Activated CD4-positive, alpha-beta T cell treated with anti-CD3 and anti-CD28 coated beads for 36 hours (primary cell): ENCODE measurements at places on chromosomes 1 and 21. TPM values are rescaled to one million over a fixed set of nuclear protein-coding genes. Genes with fewer than 3 reads are reported as not detected.
A peak's percentile ranks its signal among the peaks of the same experiment; 100 is the strongest.

The BATF3 gene
- 149 TPM for total RNA-seq

The SLAMF7 gene
- total RNA-seq: 35.9 TPM

GRCh38 chr1:86448670-86449069, 20.1 kb upstream of the CLCA1 start:
- DNase-seq: no peak

The OR2W3 gene
- total RNA-seq: not detected

The MROH9 gene
- total RNA-seq: not detected

DNA sequence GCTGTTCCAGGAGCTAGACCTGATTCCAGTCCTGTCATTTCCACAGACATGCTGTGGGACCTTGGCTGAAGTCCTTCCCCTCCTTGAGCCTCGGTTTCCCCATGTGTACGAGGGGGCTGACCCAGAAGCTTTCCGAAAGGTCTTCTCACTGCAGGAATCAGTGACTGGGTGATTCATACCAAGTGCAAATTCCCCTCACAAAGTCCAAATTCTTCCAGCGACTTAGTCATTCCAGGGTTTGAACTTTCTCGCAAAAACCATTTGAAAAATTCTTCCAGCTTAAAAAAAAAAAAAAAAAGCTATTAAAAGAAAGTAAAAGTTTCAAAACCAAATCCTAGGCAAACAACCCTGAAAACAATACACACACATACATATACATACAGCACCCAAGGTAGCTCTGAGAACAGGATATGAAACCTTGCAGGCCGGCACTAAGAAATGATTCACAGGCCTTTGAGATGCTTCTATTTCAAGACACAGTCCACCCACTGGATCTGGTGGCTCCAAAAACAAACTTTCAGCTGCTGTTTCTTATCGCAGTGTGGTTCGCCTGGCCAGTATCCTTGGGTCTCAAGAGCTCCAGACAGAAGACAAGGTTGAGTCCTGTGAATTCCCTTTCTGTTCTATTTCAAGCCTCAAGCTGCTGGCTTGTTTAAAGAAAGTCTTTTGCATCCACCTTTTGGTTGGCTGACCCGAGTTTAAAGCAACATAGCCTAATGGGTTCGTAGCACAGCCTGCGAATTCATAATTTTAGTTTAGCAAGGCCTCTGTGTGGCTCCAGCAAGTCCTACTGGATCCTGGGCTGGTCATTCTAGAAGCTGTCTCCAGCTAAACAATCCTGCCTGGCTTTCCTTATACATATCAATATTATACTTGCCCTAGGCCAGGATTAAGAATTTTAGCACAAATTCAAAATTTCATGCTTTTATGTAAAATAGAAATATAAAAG, 18.0 kb upstream of the ID3 start:
- DNase-seq: peak; percentile 73

The SLC37A1 gene
- 19.3 TPM for total RNA-seq

DNA sequence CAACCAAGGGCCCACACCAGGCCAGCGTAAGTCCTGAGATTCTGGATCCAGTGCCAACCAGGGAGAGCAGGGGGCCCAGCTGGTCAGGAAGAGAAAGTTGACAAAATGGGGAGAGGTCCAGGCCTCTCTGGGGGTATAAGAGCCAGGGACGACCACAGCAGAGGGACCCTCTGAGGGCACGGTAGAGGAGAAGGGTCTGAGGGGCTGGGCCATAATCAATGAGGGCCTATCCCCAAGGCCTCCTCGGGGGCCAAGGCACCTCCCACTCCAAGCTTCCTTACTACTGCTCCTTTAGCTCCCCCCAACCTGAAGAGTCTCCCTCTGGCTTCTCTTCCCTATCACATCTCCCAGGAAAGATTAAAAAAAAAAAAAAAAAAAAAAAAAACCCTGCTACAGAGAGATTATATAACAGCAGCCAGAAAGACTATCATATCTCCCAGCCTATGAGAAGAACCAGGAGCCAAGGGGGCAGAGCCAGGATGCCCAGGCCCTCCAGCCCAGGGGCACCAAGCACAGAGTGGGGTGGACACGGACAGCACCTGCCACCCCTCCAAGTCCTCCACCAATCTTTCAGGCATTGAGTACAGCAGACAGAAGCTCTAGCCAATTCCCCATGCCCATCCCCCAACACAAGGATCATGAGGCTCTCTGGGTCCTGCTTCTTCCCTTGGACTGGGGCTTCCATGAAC, 2.7 kb downstream of the MEF2D start:
- DNase-seq: no peak

DNA sequence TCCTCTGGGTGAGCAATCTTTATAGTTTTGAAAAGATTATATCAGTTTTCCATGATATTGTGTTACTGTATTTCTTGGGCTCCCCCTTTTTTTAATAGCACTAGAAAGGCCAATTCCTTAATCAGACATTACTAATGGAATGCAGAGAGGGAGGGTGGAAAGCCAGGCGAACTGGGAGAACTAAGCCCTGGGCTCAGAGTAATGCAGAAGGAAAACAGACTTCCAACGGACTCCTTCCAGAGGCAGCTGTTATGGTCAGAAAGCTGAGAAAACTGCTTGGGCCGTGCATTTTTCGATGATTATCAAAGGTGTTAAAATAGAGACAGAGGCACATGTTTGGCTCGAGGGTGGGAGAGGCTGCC, 206.3 kb downstream of the FOXD2 start:
- DNase-seq: no peak

- DNase-seq: no peak
Measured at GRCh38 chr1:77164434-77164944, 54.7 kb downstream of the PIGK start.

GRCh38 chr1:170326186-170326585, 180.4 kb downstream of the NTMT2 start:
- no peak for DNase-seq

The TMEM61 gene
- total RNA-seq: not detected

The CFAP57 gene
- total RNA-seq: 0.11 TPM

The HFM1 gene
- not detected for total RNA-seq

The ERICH3 gene
- not detected for total RNA-seq

The NKAIN1 gene
- total RNA-seq: not detected

GRCh38 chr1:153648000-153648643, 10.4 kb upstream of the SNAPIN start:
- DNase-seq: no peak

DNA sequence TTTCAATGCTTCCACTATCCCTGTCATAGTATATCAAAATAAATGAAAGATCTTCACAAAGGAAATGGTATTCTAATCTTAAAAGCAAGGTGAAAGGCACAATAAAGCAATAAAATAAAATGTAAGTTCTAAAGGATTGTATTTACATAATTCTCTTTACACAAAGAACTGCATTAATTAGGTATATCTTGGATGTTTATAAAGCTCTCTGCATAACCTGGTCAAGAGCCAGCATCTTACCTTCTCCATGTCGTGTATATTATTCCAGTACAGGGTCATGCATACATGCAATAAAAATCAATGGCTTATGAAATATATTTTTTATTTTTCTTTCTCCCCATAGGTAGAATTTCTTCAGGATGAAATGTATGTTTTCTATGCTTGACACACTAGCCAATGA, 63.8 kb downstream of the GON4L start:
- no peak for DNase-seq

GRCh38 chr1:9890224-9890731, 19.8 kb downstream of the CTNNBIP1 start:
- no peak for DNase-seq

DNA sequence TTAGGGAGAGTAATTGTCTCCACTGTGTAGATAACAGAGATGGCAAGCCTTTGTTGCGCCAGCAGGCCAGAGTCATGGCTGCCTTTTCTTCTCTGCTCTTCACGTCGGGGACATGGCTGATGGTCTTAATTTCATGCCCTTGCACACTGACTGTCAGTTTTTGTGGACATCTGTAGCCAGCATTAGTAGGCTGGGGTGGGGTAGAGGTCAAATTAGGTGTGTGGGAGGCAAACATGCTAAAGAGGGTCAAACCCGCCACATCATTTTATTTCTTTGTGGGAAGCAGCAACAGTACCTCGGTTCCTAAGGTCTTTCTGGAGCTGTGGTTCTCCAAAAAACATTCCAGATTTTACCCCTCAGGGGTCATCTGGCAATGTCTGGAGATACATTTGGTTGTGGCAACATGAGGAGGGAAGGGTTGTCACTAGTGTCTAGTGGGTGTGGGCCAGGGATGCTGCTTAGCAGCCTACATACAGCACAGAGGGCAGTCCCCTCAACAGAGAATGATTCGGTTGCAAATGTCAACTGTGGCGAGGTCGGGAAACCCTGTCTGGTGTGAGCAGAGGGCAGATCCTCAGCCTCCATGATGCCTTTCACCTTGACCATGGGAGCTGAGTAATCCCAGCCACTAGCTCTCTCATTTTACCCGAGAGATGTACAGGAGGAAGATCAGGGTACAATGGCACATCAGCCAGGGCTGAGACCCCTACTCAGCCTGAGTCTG, 14.7 kb downstream of the RUNX1 start:
- peak; percentile 63 for DNase-seq

DNA sequence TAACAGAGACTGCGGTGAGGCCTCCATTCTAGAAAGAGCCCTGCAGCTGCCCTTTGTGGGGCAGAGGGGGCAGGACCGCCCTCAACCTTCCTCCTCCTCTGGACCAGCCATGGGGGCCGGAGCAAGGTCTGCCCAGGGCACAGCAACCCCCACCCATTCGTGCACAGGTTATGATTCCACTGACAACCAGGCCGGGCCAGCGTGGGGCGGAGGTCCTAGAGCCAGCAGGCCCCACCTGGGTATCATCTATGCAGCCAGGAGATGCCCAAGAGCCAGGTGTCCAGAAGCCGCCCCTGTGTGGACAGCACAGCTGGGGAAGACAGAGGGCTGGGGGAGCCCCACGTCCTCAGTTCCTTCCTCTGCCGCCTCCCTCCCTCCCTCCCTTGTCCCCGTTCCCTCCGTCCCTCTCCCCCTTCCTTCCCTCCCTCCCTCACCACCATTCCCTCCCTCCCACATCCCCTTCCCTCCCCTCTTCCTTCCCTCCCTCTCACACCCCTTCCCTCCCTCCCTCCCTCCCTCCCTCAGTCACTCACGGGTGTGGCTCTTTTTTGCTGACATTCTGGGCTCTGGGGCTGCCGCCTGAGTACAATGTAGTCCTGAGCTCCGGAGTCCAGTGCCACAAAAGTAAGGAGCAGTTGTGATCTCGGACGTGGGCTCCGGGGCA, 12.3 kb downstream of the RNF223 start:
- DNase-seq: peak; percentile 32

The ARHGEF16 gene
- not detected for total RNA-seq

The ERRFI1 gene
- total RNA-seq: 1.3 TPM

The DDR2 gene
- total RNA-seq: 0.21 TPM

The TNFRSF8 gene
- total RNA-seq: 15.7 TPM

The SLC35F3 gene
- 1.8 TPM for total RNA-seq

The C1orf21 gene
- total RNA-seq: 6.1 TPM

The CR1L gene
- total RNA-seq: not detected

The PBX1 gene
- total RNA-seq: 0.18 TPM

The FMN2 gene
- total RNA-seq: not detected

The KCNJ9 gene
- total RNA-seq: 0.04 TPM

GRCh38 chr21:38902608-38903445, 97.1 kb downstream of the ETS2 start:
- no peak for DNase-seq
